Psoas muscle (tissue), 8 donors: ENCODE measurements at places on chromosomes 7 and 10.

DNA sequence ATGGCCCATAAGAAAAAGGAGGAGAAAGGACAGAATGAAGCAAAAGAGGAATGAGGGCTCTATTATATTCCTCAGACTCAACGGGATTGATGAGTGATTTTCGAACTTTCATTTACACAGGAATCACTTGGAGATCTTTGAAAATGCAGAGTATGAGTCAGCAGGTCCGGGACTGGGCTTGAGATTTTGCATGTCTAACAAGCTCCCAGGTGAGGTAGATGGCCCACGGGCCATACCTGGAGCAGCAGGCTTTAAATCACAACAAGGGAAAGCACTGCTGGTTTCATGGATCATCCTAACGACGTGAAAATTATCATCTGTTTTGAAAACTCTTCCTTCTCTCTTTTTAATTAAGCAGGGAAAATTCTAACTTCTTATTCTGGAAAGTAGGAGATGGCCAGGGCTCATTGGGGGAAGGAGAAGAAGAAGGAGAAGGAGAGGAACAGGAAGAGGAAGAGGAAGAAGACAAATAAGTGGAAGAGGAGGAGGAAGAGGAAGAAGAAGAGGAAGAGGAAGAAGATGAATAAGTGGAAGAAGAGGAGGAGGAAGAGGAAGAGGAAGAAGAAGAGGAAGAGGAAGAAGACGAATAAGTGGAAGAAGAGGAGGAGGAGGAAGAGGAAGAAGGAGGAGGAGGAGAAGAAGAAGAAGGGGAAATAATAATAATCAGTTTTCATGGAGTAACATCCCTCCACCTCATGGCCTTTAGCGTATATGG lies 3.8 kb upstream of the SDK1 start:
- no peak for DNase-seq

- DNase-seq = no peak
These were observed 64.0 kb upstream of the EGR2 start for GRCh38 chr10:62880162-62880561.

DNA sequence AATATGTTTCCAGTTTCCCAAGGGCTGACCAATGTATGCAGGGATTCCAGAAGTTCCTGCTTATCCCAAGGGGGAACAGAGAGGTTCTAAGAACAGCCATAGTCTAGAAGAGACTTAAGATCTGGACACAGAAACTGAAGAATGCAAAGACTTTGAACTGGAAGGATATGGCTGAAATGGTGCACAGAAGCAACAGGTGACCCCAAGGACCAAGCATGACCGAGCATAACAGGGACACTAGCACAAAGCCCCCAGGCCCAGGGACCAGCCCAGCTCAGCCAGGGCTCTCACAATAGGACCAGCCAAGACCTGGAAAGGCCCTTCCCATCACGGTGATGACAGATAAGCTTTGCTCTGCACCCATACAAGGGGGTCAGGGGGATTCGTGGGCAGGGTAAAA lies 213.0 kb upstream of the KMT2E start:
- no peak for DNase-seq

DNA sequence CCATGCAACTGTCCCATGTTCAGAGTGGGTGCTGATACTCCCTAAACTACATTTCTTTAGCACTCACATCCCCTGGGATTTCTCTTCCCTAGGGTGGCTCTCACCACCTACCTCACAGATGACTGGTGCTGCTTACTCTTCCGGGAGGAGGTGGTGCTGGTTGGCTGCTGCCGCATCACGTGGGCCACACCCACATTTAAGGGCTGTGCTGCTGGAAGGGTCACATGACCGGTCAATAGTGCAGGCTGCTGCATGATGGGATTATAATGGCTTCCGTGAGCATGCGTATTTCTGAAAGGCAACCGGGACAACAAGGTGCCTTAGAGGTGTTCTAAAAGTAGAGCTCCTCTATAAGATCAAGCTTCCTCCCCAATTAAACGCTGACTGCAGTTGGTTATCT lies 76.8 kb downstream of the CLEC2L start:
- DNase-seq = no peak

DNA sequence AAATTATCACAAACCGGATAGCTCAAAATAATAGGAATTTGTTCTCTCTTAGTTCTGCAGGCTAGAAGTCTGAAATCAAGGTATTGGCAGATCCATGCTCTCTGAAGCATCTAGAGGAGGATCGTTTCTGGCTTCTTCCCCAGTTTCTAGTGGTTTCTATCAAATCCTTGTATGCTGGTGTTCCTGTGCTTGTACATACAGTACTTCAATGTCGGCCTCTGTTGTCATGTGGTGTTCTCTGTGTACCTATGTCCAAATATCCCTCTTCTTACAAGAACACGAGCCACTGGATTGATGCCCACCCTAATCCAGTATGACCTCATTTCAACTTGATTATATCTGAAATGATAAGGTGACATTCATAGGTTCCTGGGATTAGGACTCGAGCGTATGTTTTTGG lies 9.8 kb upstream of the TAX1BP1 start:
- no peak for DNase-seq

DNA sequence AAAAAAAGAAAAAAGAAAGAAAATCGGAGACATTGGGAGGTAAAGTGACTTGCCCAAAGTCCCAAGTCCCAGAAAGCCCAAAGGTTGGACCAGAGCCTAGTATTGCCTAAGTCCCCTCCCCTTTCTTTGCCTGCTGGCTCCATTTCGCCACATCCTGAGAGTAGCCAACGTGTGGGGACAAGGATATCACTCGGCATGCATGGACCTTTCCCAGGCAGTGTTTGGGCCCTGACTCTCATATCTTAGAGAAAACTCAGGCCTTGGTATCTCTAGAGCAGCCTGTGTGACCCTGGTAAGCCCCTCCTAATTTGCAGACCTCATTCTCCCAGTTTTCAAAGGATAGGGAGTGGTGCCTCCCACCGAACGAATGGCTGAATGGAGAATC lies 294.2 kb upstream of the ZMIZ1 start:
- no peak for DNase-seq

DNA sequence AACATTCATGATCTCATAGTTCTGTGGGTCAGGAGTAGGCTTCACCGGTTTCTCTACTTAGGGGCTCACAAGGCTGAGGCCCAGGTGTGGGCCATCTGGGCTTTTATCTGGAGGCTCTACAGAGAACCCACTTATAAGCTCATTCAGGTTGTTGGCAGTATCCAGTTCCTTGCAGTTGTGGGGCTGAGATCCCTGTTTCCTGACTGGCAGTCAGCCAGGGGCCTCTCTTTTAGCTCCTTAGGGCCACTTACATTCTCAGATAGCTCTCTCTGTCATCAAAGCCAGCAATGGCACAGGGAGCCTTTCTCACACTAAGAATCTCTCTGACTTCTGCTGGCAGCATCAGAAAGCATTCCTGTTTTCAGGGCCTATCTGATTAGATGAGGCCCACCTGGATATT lies 18.2 kb upstream of the HECTD2 start:
- no peak for DNase-seq

DNA sequence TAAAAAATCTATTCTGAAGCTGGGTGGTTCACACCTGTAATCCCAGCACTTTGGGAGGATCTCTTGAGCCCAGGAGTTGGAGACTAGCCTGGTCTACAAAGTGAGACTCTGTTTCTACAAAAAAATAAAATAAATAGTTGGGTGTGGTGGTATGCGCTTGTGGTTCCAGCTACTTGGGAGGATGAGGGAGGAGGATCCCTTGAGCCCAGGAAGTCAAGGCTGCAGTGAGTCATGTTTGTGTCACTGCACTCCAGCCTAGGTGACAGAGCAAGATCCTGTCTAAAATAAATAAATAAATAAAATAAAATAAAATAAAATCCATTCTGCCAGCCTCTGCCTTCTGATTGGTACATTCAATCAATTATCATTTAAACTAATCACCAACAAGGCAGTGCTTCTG lies 17.5 kb downstream of the ZNF33A start:
- DNase-seq = no peak

DNA sequence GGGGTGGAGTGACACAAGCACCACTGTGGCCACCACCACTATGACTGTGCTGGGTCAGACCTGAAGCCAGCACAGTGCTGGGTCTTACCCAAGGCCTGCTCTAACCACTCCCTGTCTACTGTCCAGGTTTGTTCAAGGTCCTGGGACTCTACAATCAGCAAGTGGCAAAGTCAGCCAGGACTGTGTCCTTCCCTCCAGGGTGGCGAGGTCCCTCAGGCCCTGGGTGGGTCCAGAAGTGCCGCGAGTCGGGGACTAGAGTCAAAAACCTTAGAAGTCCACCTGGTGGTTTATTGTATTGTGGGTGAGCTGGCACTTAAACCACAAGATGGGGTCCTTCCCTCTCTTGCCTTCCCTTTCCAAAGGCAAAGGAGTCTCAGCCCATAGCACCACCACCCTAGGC lies 30.8 kb upstream of the AGR3 start:
- DNase-seq = no peak

DNA sequence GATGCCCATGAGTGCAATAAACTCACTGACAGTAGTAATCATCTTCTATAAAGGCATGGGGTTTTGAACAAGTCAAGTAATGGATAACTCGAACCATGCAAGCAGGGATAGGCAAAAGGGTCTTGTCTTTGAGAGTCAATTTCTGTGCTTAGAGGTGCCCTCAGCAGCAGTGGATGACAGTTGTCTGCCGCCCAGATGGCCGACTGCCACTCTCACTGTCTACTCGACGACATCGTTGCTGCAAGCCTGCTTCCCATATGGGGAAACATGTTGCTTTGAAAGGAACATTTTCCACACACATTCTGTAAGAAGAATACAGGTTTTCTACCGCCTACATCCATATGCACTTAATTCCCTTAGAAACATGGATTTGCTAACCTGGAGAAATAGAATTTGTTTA lies 236.3 kb upstream of the DKK1 start:
- DNase-seq = no peak

- DNase-seq = no peak
These were observed 153.8 kb downstream of the COBL start for GRCh38 chr7:51162724-51163329.

DNA sequence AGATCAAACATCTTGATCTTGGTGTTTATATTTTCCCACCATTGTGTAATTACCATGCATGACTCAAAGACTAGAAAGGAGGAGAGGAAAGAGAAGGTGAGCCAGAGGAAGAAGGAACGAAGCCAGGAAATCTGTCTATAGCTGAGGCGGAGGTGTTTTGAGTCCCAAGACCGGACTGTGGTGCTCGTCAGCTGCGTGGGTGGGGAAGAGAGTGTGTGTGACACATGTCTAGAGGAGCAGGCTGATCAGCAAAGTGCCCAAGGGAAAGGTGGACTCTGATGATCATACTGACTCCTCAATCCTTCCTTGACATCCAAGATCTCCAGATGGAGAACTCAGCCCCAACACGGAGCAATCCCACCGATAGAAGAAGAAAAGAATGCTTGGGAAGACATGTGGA lies 189.5 kb upstream of the MINDY3 start:
- no peak for DNase-seq

DNA sequence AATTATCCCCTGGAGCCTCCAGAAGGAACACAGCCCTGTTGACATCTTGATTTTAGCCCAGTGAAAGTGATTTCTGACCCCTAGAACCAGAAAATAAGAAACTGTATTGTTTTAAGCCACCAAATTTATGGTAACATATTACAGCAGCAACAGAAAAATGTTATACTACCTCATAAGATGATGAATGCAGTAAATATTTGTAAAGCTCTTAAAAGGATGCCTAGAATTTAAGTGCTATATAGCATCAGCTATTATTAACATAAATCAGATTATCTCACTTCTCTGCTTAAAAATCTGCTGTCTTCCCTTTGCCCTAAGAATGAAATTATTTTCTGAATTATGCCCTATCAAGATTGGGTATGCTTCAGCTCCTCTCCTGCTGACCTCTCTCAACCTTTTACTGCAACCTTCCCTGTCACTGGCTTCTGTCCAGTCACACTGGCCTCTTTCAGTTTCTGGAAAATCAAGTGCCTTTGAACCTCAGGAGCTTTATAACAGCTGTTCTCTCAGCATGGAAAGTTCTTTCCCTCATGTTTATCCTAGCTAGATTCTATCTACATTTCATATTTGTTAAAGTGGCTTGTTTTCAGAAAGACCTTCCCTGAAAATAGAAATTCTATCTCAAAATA lies 78.9 kb downstream of the GPR37 start:
- no peak for DNase-seq

DNA sequence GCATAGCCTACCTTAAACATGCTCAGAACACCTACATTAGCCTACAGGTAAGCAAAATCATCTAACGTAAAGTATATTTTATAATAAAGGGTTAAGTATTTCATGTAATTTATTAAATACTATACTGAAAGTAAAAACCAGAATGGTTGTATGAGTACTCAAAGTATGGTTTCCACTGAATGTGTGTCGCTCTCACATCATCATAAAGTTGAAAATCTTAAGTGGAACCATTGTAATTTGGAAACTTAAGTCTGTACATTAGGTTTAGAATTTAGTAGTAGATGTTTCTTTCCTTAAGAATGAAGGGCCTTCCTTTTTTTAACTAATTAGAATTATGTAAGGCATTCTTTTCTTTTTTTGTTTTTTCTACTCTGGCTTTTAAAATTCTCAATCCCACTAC lies 240.0 kb upstream of the AOAH start:
- DNase-seq = no peak

GRCh38 chr7:102978284-102978683 lies 65.5 kb downstream of the LRRC17 start:
- no peak for DNase-seq

DNA sequence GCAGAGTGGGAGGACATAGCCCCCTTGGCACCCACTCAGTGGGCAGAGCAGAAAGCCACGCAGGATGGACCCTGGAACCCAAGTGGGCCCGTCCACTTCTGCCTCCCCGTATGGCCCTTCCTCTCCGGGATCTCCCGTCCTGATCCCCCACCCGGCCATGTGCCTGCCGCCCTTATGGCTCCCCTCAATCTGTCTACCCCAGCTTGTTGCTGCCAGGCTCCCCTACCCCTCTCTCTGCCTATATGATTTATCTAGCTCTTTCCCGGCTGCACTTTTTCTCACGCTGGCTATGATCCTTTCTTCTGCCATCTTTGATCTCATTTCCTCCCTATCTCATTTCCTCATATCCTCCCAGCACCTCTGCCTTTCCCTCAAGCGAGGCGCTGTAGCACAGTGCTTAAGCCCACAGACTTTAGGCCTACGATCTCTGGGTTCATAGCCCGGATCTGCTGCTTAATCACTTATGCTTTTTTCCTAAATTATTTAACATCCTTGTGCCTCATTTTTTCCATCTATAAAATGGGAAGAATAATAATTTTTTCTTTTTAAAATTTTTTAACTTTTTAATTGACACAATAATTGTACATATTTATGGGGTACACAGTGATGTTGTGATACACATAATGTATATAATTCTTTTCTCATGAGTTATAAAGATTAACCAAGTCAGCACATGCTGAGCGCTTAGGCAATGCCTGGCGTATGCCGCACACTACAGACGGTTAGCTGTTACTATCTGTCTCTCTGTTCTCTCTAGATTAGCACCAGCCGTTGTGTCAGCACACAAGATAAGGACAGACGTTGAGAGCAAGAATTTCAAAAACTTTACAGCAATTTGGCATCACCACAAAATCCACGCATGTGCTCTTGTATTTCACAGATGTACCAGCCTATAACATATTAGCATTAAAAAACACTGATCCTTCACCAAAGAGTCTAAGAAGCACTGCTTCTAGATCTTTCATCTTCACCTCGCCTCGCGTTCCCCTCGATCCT lies 18.1 kb downstream of the KCNH2 start:
- no peak for DNase-seq
